Activated naive CD4-positive, alpha-beta T cell treated with Interleukin-2 at 50 U/mL for 16 hours (primary cell): ENCODE measurements at places on chromosomes 5 and 9.

- DNase-seq, result no peak
Measured at GRCh38 chr5:143734456-143734780, 77.5 kb upstream of the HMHB1 start.

GRCh38 chr9:16075696-16076095 lies 522.9 kb downstream of the CCDC171 start:
- no peak for DNase-seq

GRCh38 chr5:114839360-114839759 lies 330.3 kb downstream of the TRIM36 start:
- DNase-seq, result no peak

- DNase-seq, result peak; percentile 7
Measured at GRCh38 chr9:127915801-127916719, 781 bp downstream of the ST6GALNAC4 start.

GRCh38 chr5:82912462-82912861 lies 164.7 kb downstream of the TMEM167A start:
- DNase-seq, result no peak

DNA sequence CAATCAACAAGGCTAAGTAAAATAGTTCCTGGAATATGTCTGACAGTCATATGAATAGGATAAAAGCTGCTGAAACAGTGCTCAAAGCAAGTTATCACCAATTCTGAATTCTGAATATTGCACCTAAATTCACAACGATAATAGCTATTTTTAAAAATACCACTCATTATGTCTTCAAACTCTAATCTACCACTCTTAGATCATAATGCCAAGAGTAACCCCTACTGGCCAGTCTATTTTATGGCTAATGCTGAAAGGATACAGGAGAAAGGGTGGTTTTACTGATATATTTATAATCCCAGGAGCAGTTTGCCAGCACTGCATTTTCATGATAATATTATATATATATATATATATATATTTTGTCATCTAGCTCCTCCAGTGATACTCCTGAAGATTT lies 232.8 kb downstream of the PDE4D start:
- DNase-seq, result no peak

- no peak for DNase-seq
Measured at GRCh38 chr9:138024131-138024530, 146.5 kb downstream of the CACNA1B start.

GRCh38 chr5:158164296-158165047 lies 305.5 kb upstream of the CLINT1 start:
- DNase-seq, result no peak

DNA sequence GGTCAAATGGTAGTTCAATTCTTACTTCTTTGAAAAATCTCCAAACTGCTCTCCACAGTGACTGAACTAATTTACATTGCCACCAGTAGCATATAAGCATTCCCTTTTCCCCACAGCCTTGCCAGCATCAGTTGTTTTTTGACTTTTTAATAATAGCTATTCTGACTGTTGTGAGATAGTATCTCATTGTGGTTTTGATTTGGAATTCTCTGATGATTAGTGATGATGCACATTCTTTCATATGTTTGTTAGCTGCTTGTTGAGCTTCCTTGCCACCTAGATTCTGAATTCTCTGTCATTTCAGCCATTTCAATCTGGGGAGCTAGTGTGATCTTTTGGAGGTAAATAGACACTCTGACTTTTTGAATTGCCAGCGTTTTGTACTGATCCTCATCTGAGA lies 24.0 kb downstream of the CDK20 start:
- no peak for DNase-seq

DNA sequence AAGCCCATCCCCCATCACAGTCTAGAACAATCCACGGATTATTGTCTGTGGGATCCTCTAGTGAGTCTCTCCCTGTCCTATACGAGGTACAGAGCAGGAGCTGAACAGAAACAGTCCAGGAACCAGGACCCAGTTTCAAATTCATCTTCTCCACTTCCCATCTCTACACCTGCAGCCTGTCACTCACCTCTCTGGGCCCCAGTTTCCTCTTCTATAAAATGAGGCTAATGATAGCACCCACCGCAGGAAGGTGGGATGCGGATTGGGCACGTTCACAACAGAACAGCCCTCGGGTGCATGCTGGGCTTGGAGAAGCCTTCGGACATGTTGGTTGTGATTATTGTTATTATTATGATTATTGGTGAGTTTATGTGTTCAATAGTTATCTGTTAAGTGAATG lies 78.5 kb downstream of the ANKRD33B start:
- DNase-seq, result no peak

- no peak for DNase-seq
Measured at GRCh38 chr9:129878291-129878690, 43.0 kb downstream of the USP20 start.

- no peak for DNase-seq
Measured at GRCh38 chr5:128896675-128897074, 68.6 kb upstream of the SLC27A6 start.

DNA sequence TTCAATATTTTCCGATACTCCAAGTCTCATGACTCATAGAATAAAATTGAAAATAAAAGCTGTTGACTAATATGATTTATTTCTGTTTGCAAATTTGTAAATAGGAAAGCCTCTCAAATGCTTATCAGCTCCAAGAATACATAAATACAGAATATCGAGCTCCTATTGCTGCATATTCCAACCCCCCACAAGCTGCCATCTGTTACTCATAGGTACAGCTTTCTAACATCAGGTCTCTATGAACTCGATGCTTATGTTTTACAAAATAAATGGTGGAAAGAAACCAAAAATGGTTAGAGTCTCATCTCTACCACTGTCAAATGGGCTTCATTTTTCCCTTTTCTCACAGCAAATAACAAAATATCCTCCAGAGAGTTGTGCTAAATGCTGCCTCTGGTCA lies 631.6 kb upstream of the CDH18 start:
- no peak for DNase-seq

DNA sequence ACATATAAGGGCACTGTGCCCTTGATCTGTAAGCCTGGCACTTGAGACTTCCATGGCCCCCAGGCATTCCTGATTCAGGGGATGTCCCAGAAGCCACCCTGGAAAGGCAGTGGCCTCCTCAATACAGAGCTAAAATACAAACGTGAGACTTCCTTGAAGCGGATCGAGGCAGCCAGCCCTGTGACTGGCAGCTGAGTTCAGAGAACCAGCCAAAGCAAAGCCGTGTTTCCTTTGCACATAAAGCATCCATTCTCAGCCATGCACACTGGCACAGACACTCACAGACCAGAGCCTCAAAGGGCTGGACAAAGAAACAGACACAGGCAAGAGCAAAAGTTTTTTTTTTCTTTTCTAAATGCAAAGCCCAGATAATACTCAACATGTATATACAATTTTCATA lies 18.8 kb upstream of the CPEB4 start:
- DNase-seq, result no peak

DNA sequence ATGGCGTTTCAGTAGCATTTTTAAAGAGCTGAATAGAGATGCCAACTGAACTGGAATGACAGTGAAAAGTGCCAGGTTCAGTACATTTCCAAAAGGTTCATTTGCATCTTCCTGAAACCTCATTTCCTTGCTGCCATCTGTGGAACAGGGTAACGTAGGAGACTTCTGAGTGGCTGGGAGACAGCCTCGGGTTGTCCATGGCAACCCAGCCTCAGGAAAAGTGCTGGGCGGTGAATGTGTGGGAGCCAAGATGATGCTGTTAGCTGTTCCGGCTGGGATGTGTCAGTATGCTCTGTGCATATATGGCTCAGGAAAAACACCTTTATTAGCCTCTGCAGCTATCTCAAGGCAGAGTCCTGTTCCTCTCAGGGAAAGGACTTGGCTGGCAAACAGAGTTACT lies 87.5 kb downstream of the KLHL3 start:
- no peak for DNase-seq

DNA sequence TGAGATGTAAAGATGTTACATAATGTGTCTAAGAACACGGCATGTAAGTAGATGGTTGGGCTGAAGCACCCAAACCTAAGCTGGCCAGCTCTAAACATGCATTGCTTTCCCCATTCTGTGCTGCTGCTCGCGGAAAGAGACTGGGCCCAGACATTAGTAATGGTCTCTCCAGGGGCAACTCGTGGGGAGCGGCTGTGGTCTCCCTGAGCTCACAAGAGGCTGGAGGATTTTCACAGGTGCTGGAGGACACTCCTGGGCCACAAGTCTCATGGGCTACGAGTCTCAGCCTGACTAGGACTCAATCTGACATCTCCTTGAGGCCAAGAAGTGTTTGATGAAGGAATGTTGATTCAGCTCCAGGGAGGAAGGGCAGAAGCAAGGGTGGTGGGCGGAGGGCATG lies 92.7 kb upstream of the PTCH1 start:
- DNase-seq, result no peak

DNA sequence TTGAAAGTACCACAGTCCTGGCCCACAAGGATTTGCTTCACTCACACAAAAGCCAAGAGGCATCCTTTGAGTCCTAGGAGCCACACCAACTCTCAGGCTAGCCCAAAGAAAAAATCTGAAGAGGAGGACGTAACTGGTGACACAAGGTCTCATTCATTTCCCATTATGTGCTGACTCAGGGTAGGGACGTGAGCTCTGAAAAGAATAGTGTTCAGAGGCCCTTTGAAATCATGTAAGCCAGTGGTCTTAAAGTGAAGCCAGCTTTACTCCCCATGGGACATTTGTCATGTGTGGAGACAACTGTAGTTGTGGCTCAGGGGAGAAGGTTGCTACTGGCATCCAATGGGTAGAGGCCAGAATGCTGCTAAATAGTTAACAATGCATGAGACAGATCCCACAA lies 332.4 kb downstream of the KCTD16 start:
- no peak for DNase-seq

DNA sequence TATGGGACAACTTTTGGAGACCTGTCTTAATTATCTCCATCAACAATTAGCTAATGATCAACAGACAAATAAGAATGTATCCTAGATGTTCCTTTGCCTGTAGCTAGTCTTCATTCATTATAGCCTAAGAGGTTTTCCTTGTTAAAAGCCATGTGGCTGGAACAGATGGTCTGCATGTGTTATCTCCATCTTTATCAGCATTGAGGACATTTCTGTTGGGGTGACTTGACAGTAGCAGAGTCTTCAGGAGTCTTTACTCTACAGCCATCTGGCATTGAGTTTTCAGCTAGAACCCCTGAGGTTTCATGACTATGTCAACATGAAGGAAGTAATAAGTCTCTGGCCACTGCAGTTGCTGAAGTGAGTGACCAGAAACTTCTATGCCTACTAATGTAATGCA lies 106.6 kb upstream of the TLE4 start:
- DNase-seq, result no peak

DNA sequence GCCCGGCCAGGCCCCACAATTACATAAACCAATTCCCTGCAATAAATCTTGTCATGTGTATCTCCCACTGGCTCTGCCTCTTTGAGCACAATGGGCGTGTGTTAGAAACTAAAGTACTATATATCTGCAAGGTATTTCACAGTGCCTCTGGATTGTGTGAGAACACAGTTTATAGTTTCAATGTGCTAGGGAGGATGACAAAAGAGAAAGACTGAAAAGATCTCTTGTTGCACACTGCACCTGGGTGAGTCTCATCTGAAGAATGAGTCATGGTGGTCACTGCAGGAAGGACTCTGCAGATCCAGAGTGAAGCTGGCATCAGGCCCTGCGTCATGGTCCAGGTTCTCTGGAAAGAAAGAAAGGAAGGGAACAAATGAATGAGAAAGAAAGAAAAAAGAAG lies 20.7 kb upstream of the CTSV start:
- no peak for DNase-seq

DNA sequence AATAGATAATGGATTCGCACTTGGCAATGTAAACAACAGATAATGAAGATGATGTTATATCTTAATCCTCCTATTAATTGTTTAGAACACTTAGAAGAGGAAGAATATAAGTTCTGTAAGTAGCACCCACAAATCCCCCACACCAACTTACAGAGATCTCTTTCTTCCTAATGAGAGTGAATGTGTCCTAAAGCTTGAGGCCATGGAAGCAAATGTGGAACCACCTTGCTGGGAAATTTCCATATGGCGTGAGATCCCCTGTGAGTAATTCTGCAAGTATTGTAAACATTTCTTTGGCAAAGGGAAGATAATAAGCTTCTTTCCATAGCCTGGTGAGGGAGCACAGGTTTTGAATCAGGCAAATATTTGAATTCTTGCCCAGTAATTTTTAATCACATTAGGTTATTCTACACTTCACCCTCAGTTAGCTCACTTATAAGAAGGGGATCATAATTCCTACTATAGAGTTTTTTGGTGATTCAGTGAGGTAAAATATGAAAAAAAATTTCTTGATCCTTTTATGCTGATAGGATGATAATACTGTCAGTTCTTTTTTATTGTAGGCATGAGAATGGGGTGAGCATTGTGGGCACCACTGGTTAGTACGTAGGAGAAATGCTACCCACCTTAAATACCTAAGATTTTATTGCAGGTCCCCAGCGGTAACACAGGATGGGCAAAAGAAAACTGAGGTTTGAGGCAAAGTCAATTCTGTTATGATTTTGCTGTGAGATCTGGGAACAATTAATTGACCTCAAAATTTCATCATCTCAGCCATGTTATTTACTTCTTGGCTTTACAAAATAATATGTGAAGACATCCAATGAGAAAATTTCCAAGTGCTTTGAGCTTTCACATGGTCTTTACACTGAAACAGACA lies 574.8 kb downstream of the PSAT1 start:
- no peak for DNase-seq

DNA sequence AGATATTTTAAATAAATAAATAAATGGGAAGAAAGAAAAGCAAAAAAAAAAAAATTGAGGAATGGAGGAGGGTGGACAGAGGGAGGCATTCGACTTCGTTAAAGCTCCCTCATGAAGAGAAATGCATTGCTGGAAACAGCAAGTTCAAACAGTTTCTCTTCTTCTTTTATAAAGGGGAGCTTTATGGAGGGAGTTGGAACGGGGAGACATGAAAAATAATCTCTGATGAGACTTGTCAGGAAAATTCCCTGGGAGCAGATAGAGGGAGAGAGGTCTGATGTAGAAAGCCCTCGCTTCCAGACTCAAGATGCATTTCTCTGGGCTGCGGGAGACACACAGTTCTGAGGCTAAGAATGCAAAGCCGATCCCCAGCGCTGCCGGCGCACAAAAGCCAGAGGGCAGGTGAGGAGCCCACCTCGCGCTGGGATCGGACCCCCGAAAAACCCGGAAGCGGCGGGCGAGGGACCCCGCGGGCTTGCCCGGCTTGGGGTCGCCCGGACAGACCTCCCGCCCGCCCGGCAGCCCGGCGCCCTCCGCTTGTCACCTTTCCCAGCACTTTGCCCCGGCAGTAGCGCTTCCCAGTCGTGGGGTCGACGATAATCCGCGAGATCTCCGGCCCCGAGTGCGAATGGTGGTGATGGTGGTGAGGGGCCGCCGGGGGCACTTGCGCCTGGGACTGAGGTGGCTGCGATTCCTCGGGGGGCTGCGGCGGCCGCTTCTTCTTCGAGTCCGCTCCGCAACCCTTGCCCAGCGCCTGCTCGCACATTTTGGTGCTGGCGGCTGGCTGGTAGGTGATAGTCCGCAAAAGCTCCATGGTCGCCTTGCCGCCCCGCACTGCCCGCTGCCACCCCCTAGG lies 512 bp downstream of the PLK2 start:
- DNase-seq, result peak; percentile 16

GRCh38 chr9:8229226-8229625 lies 429.6 kb upstream of the DMAC1 start:
- DNase-seq, result no peak

DNA sequence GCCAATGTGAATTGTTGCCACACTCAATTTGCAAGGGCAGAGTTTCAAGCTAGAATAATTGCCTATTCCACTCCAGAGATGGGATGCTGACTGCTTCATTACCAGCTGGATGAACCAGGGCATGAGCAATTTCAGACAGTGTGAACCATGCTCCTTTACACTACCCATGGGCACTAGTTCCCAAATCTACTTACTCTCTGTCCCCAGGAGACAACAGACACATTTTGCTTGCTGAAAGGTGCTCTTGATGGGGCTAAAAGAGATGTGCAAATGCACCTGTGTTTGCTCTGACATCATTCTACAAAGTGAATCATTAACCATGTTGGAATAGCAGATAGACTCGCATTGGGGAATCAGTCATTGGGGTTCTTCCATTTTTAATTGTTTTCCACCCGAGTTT lies 522.3 kb upstream of the NUDT12 start:
- no peak for DNase-seq
